NCI-H1092 (cell line): ENCODE measurements at places on chromosomes 4 and X.

GRCh38 chr4:128770807-128771206, 38.7 kb upstream of the JADE1 start:
- DNase-seq: no peak

DNA sequence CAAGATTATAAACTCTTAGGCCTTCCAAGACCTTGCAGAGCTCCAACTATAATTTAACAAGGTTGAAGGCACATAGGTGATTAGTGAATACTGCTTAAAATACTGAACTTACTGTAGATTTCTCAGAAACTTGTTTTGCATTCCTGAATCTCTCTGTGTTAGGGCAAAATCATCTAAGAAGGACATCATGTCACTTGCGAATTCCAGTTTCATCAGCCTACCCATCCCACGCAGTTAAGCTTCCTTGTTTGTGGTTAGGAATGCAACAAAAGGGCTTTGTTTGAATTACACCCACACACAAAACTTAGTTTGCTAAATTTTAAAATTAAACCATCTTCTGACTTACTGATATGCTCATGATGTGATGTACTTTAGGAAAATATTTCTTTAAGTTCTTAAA, 174.0 kb downstream of the SOWAHB start:
- no peak for DNase-seq

DNA sequence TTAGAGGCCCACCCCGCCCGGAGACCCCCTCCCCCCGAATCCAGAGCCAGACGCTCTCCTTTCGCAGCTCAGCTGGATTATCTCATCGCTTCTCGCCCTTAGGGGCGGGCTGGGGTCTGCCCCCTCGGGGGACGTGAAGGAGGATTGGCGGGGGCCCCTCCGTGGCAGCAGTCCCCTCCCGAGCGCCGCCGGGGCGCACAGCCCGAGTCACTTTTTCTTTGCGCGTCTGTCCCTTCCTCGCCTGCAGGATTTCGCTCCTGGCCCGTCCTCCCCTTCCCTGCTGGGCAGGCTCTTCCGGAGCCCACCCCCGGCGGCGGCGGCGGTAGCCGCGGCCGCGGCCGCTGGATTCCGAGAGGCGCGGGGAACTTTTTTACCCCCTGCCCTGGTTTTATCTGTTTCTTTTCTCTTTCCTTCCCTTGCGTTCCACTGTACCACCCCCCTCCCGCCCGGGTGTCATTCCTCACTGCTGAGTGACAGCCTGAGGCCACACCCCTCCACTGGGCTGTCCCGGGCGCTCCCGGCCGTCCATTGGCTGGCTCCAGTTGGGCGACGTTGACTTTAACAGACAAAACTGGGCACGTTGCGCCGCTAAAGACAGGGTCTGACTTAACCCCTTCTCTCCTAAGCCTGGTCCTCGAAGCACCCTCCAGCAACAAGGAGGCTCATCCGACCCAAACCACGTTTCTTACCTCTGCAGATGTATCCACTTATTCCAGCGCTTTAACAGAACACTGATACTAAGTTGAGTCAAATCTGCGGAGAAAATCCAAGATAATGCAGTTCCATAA, 492 bp upstream of the NKX3-2 start:
- DNase-seq: peak; percentile 54

- DNase-seq: no peak
These were observed 4.8 kb downstream of the PROM1 start for GRCh38 chr4:16079046-16079445.

DNA sequence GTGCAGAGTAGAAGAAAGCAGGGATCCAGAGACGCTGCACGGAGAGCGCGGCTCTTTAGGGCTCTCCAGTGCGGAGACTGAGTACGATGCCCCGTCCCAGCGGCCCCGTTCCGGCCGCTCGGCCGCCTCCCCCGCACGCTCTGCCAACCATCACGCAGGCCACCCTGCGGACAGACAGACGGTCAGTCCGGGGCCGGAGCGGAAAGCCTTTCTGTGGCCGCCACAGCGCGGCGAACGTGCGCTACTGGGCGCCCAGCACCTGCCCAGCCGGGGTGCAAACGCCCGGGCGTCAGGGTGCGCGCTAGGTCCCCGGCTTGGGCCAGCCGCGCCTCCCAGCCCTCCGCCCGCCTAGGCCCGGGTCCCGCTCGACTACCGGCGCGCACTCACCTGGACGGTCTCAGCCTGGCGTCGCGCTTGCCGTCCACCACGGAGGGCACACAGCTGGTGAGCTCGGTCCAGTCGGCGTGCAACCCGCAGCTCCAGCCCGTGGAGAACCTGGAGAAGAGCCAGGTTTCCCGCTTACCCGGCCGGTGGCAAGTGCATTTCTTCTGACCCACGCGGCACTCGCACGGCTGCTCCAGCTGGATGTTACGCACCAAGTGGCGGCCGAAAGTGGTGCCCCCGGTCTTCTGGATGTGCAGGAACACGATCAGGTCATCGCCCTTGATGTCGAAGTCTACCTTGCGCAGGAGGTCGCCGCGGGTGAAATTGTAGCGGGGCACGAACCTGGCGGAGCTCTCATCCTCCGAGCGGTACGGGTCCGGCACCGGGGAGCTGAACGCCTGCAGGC, 1.8 kb downstream of the HS6ST2 start:
- DNase-seq: no peak

- DNase-seq: no peak
These were observed 44.7 kb upstream of the IGFBP7 start for GRCh38 chr4:57154926-57155325.

DNA sequence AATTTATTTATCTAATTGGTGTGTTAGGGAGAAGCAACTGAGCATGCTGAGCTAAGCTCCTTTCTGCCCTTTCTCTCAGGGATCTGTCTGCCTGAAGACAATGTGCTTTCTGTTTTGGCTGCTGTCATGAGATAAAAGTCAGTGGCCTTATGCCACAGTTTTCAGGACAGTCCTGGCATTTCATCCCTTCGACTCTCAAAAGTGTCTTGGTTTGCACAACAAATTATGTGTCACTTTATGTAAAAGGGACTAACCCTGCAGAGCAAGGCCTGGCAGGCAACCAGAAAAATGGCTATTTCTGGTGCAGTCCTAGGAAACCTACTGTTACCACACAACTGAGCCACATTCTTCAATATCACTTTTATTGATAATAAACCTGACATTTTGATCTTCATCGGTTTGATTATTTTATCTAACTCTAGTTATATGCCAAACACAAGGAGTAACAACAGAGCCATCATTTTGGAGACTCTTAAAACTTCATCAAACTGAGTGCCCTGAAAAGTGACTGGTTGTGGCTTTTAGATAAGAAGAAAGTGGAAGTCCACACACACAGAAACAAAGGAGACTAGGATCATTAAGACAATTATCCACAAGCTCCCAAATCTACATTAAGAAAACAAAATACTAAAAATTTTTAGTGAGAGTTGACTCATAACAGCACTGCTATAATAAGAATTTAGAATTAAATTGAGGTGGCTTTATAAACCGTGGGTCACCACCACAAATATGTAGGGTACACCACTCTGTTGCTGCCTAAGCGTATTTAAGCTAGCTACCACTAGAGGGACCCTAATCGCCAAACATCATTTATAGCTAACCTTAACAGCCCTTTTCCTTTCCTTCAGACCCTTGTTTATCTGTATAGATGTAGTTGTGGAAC, 95.9 kb upstream of the PTPN13 start:
- peak; percentile 10 for DNase-seq

DNA sequence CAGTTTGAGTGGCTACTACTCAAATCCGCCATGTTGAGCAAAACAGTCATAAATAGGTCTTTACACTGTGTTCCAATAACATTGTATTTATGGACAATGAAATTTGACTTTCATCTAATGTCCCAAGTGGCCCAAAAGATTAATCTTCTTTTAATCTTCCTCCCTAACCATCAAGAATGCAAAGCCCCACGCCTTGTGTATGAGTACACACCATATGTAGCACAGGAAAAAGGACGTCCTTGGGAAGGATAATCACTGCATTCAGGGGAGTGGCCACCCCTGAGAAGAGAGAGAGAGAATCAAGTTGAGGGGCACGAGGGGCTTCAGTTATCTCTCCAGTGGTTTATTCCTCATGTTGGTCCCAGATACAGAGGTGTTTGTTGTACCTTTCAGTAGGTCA, 33.1 kb downstream of the RBM47 start:
- no peak for DNase-seq

GRCh38 chr4:170758988-170759387, 669.2 kb upstream of the AADAT start:
- DNase-seq: no peak

DNA sequence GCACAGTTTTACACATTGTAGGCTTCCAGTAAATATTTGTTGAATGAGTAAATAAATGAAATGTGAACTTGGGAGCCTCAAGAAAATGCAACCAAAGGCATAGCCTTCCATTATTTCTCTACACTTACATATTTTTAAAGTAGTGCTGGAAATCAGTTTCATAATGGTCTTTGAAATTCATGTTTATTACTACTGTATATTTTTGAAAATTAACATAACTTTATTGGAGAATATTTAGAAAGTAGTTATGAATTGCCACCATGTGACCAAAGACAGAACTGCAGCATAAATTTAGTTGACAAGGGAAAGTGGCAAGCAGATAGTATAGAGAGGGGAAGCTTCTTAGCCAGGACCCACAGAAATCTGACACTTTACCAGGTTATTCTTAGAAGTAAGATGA, 6.4 kb downstream of the TCEAL8 start:
- no peak for DNase-seq

DNA sequence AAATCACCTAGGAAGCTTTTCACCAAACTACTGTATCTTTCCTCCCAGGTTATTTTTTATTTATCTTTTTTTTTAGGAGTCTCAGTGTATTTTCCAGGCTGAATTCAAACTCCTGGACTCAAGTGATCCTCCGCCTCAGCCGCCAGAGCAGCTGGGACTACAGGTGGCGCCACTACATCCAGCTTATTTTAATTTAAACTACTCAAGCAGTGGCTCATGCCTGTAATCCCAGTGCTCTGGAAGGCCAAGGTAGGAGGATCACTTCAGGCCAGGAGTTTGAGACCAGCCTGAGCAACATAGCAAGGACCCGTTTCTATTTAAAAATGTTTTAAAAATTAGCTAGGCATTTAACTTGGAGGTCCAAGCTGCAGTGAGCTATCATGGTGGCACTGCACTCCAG, 37.8 kb downstream of the LEF1 start:
- DNase-seq: no peak

- no peak for DNase-seq
These were observed 238.1 kb downstream of the ARAP2 start for GRCh38 chr4:36006226-36006625.

- no peak for DNase-seq
These were observed 199.5 kb upstream of the ZCCHC13 start for GRCh38 chrX:74104356-74105015.

DNA sequence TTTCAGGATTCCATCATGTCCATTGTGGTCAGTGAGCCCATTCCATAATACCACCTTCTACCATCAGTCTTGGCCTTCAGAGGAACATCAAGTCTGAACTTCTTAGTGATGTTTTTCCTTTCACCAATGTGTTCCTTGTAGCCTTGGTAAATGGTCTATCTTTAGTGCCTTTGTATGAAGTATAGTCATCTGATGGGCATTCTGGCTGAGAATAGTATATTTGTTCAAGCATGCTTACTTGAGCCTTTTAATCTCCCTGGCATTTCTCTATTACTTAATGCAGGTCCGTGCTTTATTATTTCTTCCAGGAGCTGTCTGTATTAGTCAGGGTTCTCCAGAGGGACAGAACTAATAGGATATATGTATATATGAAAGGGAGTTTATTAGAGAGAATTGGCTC, 99.7 kb downstream of the TLL1 start:
- no peak for DNase-seq

GRCh38 chr4:153533387-153533786, 67.2 kb downstream of the TMEM131L start:
- DNase-seq: no peak

DNA sequence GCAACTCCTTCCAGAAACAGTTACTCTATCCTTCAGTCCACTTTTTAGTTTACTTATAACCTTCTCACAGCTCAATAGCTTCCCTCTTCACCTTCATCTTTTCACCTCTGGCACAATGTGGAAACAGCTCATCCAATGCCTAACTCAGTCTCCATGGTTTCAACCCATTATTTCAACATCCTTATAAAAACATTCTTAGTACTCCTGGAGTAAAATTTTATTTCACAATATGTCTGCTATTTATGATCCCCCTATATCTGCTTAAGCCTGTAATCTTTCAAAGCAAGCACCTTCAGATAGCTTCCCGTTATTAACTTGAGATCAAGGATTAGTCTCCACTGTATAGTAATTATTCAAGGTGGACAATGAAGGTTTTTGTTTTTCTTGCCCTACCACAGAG, 156.3 kb downstream of the GASK1B start:
- DNase-seq: no peak

GRCh38 chr4:182975806-182976205, 58.6 kb upstream of the DCTD start:
- no peak for DNase-seq

DNA sequence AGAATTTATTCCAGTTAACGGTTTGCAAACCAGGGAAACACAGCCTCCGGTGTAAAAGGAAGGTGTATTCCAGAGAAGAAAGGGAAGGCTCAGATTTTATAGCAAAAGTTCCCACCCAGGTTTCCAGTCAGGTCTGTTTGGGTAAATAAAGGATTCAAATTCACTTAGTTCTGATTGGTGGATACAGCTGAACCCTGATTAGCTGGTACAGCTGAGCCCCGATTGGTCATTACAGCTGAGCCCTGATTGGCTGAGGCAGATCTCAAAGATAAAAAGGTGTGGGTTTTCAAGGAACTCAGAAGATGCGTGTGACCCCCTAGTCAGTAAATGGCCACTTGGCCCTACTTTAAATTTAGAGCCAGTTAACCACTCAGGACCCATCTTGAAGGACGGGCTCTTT, 6.6 kb downstream of the CLRN2 start:
- no peak for DNase-seq

GRCh38 chr4:997375-998071, 4.3 kb upstream of the SLC26A1 start:
- DNase-seq: no peak

DNA sequence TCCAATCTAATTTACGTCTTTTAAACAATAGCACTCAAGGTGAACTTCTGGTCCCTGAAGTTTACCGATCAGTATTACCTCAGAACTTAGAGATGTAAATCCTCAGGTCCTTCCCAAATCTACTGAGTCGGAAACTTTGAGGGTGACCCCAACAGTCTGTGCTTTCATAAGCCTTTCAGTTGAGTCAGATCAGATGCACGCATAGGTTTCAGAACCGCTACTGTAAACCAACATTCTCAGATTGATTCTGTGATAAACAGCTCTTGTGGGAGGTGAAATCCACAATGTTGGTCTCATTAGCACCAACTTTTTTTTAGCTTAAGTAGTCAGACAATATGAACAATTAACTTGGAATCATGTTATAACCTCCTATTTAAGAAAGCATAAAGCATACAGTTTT, 86.0 kb downstream of the WWC2 start:
- DNase-seq: no peak

DNA sequence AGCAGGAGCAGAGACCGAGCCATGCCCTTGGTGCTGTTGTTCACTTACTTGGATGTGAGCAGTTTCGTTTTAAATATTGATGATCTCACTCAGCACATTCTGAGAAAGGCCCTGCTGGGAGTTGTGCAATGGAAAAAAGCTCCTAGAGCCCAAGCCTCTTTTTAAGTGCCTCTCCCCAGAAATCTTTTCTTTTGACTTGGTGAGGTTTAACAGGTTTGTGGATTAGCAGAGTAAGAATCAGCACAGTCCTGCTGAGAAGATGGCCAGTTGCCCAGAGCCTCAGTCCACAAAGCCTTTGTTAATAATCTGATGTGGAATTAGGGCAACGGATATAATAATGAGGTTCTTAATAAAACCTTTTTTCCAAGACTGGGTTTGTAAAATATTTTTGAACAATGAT, 157.5 kb upstream of the ATP6AP2 start:
- no peak for DNase-seq
